ENCODE measurements at places on chromosomes 4 and X.

DNA sequence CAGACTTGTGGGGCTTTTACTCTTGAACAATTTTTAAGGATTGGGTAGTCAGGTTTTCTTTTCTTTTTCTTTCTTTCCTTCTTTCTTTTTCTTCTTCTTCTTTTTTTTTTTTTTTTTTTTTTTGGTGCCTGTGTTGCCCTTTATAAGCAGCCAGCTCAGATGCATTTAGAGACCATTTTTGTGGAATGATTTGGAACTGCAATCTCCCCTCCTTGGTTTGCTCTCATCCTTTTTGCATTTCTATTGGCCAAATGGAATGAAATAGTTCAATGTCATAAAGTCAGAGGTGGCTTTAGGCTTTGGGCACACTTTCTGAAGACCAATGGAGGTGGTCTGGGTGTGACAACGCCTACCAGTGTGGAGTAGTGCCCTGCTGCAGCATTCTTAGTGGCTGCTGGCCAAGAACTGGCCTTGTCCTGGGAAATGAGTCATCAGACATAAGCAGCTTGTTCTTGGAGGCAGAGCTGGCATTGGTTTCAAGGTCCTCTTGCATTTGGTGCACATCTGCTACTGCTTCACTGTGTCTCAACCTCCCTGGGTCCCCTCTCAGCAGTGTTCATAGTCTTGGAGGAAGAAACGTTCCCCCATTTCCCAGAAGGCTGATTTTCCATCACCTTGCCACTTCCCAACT lies 84.5 kb downstream of the CT47B1 start:
- H3K36me3 ChIP-seq, result no peaks in the 10 kb centered on the region
- H3K27ac ChIP-seq, result no peak overlapping the region
- no peaks in the 10 kb centered on the region for H3K27me3 ChIP-seq
- no peak for DNase-seq

DNA sequence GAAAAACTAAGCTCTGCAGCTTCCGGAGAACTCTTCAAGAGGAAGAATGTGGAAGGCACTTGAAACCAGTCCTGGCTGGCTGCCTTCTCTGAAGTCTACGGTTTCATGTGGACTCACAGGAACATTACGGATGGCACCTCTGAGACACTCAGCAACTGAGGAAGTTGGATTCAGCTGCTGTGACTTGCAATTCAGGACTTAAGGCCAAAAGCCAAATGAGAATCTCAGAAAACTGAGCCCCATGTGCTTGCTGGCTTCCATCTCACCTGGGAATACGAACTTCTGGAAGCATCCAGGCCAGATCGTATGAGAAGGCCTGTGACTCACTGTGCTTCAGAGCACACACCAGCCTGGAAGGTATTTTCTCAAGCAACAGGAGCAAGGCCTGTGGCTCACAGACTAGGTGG lies 107.8 kb upstream of the GPC4 start:
- no peaks in the 10 kb centered on the region for H3K27me3 ChIP-seq
- no peak overlapping the region for H3K27ac ChIP-seq
- no peaks in the 10 kb centered on the region for H3K4me1 ChIP-seq
- H3K36me3 ChIP-seq, result no peaks in the 10 kb centered on the region

- H3K4me3 ChIP-seq, result no peak overlapping the region
- no peak for DNase-seq
- H3K27ac ChIP-seq, result no peak overlapping the region
Measured at GRCh38 chr4:69776696-69777095, 16.3 kb upstream of the SULT1B1 start.

- no peak for DNase-seq
- H3K27me3 ChIP-seq, result no peaks in the 10 kb centered on the region
- H3K4me3 ChIP-seq, result no peak overlapping the region
Measured at GRCh38 chrX:42229533-42229932, 306.2 kb upstream of the CASK start.

- H3K36me3 ChIP-seq, result peaks cover 15% of the 10 kb centered on the region
- no peaks in the 10 kb centered on the region for H3K4me1 ChIP-seq
- no peak for DNase-seq
Measured at GRCh38 chr4:102639598-102639997, 121.2 kb downstream of the MANBA start.

GRCh38 chr4:180942367-180942916 lies 1300.8 kb upstream of the TENM3 start:
- no peaks in the 10 kb centered on the region for H3K36me3 ChIP-seq
- no peak overlapping the region for H3K27ac ChIP-seq
- no peaks in the 10 kb centered on the region for H3K27me3 ChIP-seq
- no peak overlapping the region for H3K4me3 ChIP-seq
- no peaks in the 10 kb centered on the region for H3K4me1 ChIP-seq
